Stimulated activated CD4-positive, alpha-beta T cell treated with anti-CD3 and anti-CD28 coated beads, Interleukin-2, amount 100 ng/mL, for 4 hours (primary cell): ENCODE measurements at places on chromosomes 12 and 14.
A peak's percentile ranks its signal among the peaks of the same experiment; 100 is the strongest.

- no peak for DNase-seq
These were observed 58.4 kb downstream of the NELL2 start for GRCh38 chr12:44817687-44818086.

GRCh38 chr12:18653465-18653864, 84.3 kb downstream of the PLCZ1 start:
- no peak for DNase-seq

DNA sequence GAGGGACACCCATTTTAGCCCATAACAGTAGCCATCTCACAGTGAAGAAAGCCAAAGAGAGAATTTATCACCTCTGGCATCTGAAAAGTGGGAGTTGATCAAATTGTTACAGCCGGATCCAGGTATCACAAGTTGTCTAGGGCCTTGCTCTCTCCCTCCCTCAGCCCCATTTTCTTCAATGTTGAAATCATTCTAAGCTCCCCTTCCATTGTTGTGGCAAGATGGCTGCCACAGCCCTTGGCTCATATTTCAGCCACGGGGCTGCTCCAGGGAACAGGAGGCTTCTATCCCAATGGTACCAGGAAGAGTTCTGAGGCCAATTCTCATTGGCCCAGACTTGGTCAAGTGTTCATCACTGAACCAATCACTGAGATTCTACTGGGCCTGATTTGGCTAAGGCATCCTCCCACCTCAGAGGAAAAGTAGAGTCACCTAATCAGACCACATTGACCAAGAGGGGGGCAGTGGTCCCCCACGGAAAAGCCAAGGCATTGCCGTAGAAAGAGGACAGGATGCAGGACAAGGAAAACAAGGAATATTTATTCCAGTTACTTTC, 106.2 kb downstream of the GPATCH2L start:
- DNase-seq, result no peak

- DNase-seq, result no peak
These were observed 46.2 kb downstream of the ABCC9 start for GRCh38 chr12:21894792-21895595.

DNA sequence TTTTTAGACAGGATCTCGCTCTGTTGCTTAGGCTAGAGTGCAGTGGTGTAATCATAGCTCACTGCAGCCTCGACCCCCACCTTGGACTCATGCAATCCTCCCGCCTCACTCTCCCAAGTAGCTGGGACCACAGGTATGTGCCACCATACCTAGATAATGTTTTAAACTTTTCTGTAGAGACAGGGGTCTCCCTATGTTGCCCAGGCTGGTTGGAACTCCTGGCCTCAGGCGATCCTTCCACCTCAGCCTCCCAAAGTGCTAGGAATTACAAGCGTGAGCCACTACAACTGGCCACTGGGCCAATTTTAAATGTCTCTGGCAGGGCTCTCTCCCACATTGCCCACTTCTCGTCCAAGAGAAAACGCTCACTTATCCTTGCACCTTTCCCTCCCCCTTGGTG, 66.5 kb upstream of the DACT1 start:
- no peak for DNase-seq

DNA sequence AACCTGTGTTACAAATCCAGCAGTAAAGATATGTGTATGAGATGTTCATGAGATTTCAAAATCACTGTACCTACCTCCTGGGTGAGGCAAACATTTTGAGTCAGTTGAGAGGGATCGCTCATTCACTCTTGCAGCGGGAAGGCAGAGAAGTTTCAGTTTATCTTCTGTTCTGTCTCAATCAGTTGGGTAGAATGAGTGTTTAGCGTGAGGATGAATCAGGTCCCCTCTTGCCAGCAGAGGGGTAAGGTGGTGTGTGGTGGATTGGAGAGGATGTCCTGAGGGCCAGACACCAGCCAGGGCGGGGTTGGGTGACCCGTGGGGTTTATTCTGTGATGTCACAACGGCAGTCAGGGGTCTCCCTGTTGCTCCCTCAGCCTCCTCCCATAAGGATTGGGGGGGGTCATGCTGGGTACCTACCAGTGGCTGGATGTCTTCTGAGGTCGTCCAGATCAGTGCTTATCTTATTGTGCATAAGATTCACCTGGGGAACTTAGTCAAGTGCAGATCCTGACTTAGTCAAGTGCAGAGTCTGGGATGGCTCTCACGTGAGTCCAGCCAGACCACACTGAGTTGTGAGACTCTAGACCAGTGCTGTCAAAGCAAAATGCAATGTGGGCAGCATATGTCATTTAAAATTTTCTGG, at the start of gene GSG1:
GSG1 (minus strand) TSS at position 277 of the 643 bp plus-strand sequence; CDS start at position 122, 155 bp downstream.
- no peak for DNase-seq

GRCh38 chr12:14322403-14322802, 43.1 kb upstream of the ATF7IP start:
- DNase-seq, result no peak

GRCh38 chr12:28585146-28585545, 394.9 kb downstream of the CCDC91 start:
- DNase-seq, result no peak

- DNase-seq, result no peak
These were observed 113.3 kb upstream of the DIO2 start for GRCh38 chr14:80324649-80325048.

GRCh38 chr12:92431146-92431545, 271.6 kb upstream of the PLEKHG7 start:
- no peak for DNase-seq

- no peak for DNase-seq
These were observed at the start of gene PLEKHG7 for GRCh38 chr12:92702754-92703679. TSS of gene PLEKHG7 (plus strand) at chr12:92702989. CDS start at chr12:92706632, 3,643 bp downstream.

DNA sequence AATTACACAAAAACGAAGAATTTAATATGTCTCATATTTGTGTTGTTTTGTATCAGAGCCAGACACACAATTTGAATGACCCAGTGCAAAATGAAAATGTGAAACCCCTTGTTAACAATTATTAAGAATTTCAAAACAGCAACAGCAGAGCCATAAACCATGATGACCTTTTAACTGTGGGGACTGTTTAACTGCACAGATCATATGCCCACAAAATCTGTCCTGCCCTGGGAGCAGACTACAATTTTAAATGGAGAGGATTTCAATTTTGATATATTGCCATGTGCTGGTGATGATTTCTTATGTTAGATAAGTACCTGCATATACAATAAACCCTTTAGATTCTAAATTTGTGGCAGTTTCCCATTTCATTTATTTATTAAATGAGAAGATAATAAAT, 455.5 kb upstream of the MGAT4C start:
- no peak for DNase-seq

DNA sequence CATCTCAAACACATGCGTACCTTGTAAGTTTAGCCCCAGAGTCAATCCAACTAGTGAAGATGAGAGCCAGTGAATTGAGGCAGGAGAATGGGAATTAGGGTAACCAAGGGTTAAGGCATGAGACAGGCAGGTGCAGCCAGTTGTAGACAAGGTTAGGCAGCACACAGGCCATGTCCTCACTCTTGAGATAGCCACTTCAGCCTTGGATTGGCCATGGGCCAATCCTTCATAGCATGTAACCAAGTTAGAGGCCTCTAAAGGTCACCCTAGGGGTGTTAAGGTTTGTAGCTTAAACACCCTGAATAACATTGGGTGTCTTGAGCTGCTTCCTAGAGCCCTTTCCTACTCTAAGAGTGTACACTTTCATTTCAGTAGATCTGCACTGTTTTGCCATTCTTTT, 208.2 kb upstream of the RBM19 start:
- no peak for DNase-seq

GRCh38 chr12:113236539-113237399, 15.5 kb downstream of the TPCN1 start:
- no peak for DNase-seq

DNA sequence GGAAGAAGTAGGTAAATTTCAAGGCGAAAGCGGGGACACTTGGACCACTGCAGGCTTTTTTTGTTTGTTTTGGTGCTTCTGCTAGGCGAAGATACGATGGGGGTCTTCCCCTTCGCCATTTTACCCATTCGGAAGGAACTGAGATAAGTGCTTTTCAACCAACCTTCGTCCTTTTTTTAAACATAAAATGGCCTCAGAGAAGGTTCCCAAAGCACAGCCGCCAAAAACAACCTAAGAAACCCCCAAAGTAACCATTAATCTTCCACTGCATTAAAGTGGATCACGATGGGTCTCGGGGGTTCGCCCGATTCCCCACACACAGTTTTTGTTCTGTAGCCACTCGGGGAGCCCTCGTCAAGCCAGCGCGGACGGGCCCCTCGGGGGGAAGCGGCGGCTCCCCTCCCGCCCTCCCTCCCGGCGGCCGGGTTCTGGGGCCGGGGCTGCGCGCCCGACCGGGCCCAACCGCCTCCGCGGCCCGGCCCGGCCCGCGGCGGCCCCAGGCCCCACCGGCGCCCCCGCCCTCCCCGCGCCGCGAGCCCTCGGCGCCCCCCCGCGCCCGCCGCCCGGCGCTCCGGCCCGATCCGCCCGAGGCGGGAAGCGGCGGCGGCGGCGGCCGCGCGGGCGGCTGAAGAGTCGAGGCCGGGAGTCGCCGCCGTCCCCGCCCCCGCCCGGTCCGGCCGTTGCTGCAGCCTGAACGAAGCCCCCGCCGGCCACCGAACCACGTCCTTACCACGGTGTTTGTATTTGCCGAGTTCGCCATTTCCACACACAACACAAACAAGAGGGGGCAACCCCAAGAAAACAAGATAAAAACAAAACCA, 790 bp downstream of the GTF2A1 start:
- peak; percentile 3 for DNase-seq

- DNase-seq, result no peak
These were observed 22.2 kb downstream of the PLBD1 start for GRCh38 chr12:14545144-14546124.

DNA sequence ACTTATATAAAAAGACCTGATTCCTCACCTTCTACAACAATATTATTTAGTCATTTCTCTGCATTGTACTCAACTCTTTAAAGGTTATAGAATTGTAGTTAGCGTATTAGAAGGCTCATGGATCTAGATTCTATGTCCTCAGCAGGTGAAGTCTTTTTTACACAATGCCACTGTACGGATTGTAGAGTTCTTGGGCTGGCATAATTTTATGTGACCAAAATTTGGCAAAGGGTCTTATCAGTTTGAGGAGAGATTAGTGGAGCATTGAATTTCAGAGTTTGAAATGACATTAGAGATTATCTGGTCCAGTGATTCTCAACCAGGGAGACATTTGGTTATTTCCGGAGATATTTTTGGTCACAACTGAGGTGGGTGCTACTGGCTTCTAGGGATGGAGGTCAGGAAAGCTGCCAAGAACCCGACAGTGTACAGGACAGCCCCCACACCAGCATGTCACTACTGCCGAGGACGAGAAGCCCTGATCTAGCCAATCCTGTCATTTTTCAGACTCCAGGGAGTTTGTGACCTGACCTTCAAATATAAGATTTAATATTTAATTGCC, 63.9 kb downstream of the BICD1 start:
- DNase-seq, result no peak

- DNase-seq, result no peak
These were observed 703 bp downstream of the TMED10 start for GRCh38 chr14:75175677-75176141.

- no peak for DNase-seq
These were observed 287.0 kb downstream of the RERGL start for GRCh38 chr12:17802657-17803641.

GRCh38 chr12:99686142-99686541, 38.6 kb downstream of the GARIN6 start:
- no peak for DNase-seq

DNA sequence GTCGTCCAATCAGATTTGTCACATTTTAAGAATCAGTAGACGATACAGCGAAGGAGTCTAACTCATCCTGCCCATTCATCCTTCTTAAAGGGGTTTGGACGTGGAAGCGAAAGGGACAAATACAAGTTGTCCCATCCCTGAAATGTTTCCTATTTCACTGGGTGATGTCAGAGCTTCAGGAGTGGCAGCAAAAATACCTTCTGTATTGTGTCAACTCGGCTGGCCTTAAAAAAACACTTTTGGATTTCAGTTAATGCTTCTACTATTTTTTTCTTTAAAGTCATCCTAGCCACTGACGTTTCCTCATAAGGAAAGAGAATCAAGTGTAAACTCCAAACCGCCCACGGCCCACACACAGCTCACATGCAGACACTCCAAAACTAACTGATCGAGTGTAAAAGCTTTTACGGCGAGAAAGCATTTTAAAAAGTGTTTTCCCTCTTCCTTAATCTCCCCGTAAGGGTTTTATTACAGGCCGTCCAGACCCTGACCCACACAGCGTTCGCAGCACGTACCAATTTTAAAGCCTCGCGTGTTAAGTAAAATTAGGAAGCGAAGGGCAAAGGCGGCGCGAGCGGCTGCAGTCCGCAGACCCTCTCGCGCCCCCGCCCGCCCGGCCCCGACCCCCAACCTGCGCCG, 593 bp downstream of the CFL2 start:
- DNase-seq, result peak; percentile 38

DNA sequence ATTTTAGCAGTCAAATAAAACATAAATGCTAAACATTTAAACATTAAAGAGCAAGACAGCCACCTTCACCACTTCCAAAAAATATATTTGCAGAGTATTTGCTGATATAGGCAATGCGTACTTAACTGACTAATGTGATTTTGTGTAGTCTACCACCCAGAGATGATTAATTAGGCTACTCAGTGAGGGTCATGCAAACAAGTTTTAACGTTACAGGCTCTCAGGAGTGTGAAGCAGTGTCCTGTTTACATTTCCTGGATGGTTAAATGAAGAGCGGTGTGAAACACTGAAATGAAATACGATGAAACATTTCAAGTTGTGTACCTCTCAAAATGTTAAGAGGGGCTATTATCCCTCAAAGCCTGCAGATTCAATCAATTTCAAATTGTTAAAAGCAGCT, 165.8 kb upstream of the LRIG3 start:
- no peak for DNase-seq

DNA sequence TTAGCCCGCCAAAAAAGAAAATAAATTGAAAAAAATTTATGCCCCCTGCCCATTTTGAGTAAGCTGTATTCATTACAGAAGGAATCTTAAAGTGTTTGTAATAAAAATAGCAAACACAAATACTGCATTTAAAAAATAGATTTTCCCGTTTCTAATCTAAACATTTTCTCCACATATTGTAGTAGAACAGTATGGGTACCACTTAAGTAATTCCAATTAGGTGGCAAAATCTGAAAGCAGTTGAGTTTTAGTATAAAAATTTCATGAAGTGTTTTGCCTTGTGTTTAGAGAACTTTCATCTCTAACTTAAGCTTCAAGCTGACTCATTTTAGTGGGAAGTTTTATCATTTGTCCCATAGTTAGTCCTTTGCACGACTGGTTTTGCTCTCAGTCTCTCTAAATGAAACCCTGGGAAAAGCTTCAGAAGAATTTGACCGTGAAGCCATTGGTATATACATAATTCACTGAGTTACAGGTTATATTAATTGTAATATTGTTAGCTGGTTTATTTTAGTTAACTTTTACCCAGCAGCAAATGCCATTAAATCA, 214.6 kb downstream of the ERC1 start:
- DNase-seq, result no peak

GRCh38 chr12:79373896-79374499, 316.8 kb downstream of the PAWR start:
- no peak for DNase-seq

DNA sequence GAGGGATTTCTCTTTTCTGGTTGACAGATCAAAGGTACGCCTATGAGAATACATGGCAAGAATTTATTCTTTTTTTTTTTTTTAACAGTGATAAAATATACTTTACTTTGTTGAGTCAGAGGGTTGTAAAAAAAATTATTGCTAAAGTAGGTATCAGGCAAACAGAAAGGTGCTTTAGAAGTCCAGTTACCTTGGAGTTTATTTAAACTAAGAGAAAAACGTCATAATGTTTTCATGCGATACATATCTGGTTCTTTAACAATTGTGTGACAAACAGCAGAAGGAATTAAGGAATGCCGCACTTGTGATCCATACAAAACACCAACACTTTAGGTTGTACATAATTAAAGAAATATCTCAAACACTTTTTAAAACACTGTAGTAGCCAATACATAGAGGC, 94.2 kb downstream of the BORCS5 start:
- DNase-seq, result no peak
